ENCODE measurements at places on chromosomes 2 and 18.

DNA sequence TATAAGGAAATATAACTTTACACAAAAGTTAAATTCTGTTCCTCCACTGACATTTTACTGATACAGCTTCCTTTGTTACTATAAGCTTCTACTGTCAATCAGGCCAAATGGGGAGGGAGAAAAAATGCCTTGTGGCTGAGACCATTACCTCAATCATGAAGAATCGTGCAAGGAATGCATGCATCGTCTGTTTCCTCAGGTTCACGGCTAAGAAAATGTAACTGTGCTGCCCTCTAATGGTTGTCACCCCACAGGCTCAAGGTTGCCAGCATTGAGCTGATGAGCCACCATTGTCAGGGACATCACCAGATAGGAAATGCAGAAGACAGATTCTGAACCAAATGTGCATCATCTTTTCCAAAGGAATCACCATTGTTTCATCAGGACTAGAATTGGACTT, 426.9 kb downstream of the CDH2 start:
- DNase-seq = no peak

GRCh38 chr2:50879457-50879856, 152.5 kb downstream of the NRXN1 start:
- DNase-seq = no peak

DNA sequence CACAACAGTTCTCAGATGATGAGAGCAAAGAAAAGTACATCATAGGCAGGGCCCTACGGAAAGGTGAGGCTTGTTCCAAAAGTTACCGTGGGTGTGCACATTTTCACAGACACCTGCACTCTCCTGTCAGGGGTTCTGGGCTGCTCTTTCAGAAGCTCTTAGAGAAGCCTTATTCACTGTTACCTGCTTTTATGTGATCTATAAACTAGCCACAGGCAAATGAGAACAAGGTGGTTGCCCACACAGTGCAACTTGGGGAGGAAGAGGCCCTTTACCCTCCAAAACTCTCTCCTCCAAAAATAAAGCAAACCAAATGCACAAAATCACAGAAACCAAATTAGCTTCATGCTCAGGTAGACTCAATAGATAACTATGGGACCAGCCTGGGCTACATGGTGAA, 11.1 kb upstream of the CUL3 start:
- no peak for DNase-seq

DNA sequence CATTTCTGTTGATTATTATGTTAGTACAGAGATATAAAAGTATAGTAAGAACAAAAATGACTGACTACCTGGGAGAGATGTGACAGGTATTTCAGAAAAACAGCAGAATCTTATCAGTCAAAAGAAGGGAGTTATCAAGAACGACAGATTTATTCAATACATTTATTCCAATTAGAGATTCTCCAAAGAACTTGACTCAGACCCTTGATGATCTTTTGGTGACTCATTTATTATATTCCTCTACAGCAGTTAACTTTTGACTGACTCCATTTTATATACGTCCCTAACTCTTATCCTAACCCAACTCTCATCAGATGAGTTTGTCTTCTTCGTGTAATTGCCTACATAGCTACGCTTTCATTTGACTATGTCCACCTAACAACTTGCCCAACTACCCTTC, 91.1 kb downstream of the C2orf74 start:
- DNase-seq = no peak

DNA sequence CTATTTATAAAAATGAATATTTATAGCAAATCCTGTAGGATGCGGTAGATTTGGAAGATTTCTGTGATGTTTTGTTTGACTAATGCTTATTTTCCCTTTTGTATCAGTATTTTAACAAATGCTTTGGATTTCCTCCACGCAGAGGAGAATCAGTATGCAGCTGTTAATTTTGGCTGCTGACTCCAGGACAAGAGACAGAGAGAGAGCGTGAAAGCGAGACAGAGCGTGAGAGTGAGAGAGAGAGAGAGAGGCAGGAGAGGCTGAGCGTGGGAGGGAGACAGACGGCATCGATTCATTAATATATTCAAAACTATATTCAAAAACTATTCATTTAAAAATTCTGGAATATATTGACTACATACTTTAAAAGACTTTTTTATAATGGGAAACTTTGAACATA, 62.5 kb downstream of the RRM2 start:
- no peak for DNase-seq

DNA sequence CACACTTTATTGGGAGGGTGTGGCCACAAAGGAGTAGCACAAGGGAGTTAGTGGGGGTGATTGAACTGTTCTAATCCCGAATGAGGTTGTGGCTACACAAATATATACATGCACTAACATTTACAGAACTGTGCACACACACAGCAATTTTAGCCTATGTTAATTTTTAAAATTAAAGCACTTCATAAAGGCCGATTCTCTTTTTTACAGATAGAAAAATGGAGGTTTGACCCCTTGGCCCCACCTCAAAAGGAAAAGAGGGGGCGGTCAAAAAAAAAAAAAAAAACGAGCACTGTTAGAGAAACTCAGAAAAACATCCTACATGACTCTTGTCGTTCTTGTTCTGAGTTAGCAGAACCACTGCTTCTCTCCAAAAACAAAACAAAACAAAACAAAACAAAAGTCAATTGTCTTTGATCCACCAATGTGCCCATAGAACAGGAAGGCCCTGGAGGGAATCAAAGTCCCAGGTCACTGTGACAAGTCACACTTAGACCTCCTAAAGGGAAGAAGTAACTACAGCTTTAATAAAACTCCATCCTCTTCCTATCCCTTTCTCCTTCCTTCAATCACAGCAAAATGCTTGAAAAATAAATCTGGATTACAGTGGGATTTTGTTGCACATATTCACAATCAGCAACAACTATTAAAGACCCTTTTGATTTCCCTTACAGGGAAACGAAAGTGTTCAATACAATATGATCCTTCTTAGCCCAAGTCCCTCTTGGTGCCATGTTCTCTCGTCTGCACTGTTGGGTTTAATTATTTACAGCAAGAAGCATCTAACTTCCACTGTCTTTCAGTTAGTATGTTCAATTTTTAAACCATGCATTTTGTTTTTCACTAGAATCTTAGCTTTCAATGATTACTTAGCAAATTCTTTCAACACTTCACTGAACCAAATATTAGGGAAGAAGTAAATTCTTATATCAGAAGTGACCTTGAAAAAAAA, 16.6 kb downstream of the LRP2 start:
- no peak for DNase-seq

GRCh38 chr2:45622336-45623075, 11.4 kb upstream of the SRBD1 start:
- no peak for DNase-seq

- no peak for DNase-seq
These were observed 571.2 kb downstream of the ADCYAP1 start for GRCh38 chr18:1475867-1476266.

- DNase-seq = no peak
These were observed 40.7 kb downstream of the CTDP1 start for GRCh38 chr18:79720359-79720733.

DNA sequence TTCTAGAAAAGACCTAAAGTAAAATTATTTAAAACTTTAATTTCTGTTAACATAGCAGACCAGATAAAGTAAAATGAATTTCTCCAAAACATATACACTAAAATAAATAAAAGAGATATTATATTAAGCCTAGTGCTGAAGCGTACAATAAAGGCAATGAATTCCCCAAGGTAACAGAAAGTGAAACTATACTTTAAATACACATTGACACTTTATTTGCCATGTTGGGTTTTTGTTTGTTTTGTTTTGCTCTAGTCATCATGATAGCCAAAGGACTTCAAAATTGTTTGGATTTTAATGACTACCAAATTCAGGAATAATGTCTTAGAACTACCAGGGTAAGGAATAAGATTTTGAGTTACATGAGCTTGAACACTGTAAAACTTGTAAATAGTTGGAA, 413.3 kb downstream of the LRRTM4 start:
- DNase-seq = no peak

- DNase-seq = no peak
These were observed 29.3 kb downstream of the COX7A2L start for GRCh38 chr2:42331569-42332284.

GRCh38 chr2:184769023-184769422, 170.7 kb downstream of the ZNF804A start:
- DNase-seq = no peak

GRCh38 chr18:13136056-13136903, 82.3 kb upstream of the LDLRAD4 start:
- no peak for DNase-seq

DNA sequence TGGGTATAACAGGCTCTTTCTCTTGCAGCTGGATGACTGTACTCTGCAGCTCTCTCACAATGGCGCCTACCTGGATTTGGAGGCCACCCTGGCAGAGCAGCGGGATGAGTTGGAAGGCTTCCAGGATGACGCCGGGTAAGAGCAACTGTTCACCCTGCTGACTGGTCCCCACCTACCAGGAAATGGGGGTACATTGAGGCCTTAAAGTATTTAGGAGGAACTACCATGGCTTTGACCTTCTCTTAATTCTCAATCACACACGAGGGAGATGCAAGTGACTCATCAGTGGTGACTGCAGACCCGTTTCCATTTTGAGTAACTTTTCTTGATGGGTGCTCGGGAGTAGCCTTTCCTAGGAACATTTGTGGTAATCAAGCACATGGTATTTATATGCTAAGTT, 58.0 kb downstream of the FHOD3 start:
- no peak for DNase-seq

- DNase-seq = no peak
These were observed 140.3 kb upstream of the RASGRP3 start for GRCh38 chr2:33336036-33336625.

- DNase-seq = no peak
These were observed 80.9 kb downstream of the GCA start for GRCh38 chr2:162424816-162425215.

DNA sequence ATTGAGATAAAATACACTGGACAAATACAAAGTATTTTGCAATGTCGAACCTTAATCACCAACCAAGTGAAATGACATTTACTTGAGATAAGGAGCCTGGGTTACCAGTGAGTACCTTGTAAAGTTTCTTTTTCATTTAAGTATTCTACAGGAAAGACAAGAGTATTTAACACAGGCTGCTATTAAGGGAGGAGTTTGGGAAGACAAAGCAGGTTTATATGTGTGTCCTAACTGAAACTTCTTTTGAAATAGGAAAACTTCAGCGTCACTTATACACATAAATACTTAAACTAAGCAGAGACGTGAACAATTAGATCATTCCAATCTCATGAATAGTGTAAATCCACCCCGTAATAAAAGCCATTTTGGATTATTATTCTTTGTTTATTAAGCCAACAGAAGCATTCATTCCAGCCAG, 126.7 kb upstream of the CYP26B1 start:
- DNase-seq = no peak

DNA sequence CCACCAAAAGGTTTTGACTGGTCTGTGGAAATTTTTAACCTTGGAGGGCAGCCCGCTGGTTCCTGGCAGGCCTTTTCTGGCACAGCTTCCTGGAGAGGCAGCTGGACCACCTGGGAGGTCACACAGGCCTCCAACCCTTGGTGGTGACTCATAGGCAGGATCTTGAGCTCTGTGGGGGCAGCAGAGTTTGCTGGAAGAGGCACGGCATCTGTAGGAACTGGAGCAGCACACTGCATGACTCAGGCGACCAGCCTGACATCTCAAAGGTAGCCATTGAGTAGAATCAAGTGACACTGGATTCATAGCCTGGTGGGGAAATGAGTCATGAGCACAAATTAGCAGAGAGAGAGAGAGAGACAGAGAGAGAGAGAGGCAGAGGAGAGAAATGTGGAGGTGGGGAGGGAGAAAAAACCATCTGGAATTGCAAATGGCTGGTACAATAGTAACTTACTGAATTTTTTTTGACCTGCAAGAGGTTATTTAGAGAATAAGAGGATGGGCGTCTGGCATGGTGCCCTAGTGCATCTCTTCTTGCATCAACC, 57.4 kb downstream of the TRPM8 start:
- no peak for DNase-seq

GRCh38 chr2:156537141-156537540, 101.0 kb downstream of the GPD2 start:
- no peak for DNase-seq

DNA sequence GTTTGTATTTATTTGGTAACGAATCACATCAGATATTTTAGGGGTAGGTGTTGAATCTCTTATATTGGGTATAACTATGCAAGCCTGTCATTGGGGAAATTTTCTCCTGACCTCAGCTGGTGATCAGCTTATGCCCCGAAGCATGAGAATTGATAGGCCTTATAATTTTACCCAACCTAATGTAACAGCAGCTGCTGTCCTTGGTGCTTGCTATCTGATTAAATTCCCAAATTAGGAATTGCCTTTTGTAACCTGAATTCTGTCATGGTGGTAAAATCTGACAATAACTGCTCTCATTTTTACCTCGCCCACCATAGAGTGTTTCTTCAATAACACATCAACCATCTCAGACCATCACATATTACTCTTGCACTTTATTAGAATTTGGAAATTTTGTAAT, 1542.6 kb upstream of the PIK3C3 start:
- no peak for DNase-seq

DNA sequence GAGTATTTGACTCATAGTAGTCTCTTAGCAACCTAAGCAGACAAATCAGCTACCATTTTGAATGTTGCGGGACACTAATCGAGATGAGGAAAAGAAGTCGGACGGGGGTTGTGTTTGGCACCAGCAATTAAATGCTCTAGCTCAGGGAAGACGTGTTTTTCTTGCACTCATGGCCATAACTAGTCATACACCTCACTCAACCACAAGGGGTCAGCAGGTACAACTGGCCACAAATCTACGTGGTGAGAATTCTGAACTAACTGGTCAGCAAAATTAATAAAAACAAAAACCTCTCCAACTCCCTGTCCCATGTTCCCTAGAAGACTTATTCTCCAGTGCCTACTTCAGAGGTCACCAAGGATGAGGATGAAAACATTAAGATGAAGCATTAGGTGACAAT, 1467.8 kb downstream of the DPP10 start:
- DNase-seq = no peak

DNA sequence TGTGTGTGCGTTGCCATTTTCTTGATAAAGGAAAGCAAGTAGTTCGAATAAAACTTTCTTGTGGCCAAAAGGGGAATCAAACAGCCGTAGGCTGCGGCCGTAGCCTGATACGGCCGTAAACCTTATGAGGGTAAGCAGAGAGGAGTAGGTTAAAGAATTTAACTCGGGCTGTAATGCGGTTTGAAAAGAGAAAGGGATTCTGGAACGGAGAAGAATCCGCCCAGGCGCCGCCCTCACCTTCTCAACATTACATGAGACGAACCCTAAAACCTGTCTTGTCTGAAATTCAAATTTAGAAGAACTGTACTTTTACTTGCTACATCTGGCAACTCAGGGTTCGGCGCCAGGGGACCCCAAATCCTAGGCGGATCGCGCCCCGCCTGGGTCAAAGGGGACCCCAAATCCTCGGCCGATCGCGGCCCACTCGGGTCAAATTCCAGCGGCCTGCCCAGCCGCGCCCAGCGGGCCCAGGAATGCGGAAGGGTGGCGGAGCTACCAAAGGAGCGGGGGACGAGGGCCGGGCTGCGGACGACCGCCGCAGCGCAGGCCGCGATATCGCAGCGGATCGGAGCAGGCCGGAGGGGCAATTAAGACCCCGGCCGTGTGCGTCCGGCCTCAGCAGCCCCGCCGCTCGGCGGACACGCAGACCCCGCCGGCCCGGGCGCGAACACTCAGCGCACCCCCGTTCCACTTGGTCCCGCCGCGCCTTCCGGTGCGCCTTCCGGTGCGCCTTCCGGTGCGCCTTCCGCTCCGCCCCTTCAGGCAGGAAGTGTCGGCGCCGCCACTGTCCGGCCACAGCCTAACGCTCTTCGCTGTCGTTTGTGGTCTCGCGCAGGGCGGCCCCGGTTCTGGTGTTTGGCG, at the start of gene MYL12B:
MYL12B (plus strand) TSS at position 761 of the 861 bp plus-strand sequence. CDS start 10,766 bp downstream, outside the sequence.
- DNase-seq = peak; percentile 11

GRCh38 chr2:133390156-133390555, 178.1 kb downstream of the NCKAP5 start:
- no peak for DNase-seq

GRCh38 chr2:206256706-206257205, 17.7 kb upstream of the ZDBF2 start:
- DNase-seq = no peak

Measured in esophagus squamous epithelium (tissue), 5 donors.